Activated gamma-delta T cell treated with anti-CD3 and anti-CD28 coated beads, Interleukin-2, amount 50 U/mL, for 16 hours (primary cell): ENCODE measurements at places on chromosomes 4 and X.

DNA sequence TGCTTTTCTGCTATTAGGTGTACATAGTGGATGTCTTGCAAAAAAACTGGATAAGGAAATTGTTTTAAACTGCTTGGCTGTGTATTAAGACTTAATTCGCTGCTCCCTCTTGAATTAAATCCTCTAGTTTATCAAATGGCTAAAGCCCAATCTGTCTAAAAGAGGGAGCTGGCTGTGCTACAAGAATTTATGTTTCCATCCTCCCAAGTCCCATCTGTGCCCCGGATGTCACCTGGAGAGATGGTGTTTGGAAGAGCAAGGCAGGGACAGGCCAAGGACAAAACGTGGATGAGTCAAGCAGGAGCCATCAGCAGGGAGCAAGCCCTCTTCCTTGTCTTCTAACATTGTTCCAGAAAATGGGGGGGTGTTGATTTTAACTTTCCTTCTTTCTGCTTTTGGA is 171.3 kb upstream of the LCORL start:
- no peak for DNase-seq

DNA sequence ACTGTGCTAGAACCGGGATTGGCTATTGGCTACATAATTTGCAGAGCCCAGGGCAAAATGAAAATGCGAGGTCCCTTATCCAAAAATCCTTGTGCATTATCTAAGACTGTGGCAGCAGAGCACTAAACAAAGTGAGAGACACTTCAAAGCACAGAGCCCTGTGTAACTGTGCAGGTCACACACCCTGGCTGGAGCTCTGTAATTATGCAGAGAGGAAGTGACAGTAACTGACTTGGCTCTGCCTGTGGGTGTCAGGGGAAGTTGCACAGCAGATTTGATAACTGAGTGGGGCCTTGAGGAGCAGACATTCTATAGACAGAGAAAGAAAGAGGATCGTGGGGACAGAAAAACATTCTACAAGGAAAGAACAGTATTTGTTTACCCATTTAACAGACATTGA is 173.5 kb upstream of the FMR1 start:
- DNase-seq: no peak

DNA sequence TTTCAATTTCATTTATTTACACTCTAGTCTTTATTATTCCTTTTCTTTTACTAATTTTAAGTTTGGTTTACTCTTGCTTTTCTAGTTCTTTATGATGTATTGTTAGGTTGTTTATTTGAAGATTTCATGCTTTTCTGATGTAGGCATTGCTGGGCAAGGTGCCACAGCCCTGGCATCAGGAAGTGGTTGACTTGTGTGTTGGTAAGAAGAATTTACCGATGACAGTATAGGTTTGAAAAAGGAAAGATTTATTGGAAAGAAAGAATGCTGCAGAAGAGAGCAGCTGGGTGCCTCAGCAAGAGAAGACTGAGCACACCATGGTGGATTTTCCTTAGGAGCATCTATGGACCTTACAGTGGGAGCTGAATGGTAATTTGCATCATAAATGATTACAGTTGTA is 153.2 kb downstream of the KLF8 start:
- DNase-seq: no peak

DNA sequence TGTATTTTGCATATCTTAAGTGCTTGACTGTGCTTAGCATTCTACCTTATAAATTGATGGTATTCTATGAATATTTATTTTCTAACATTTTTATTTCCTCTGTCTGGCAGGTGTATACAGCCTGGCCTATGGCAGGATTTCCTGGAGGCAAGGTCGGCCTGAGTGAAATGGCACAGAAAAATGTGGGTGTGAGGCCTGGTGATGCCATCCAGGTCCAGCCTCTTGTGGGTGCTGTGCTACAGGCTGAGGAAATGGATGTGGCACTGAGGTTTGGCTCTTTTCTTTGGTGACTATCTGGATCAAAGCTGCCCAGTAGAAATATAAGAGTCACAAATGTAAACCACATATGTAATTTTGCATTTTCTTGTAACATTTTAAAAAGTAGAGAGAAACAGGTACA is 6.5 kb upstream of the NUDT6 start:
- DNase-seq: no peak

DNA sequence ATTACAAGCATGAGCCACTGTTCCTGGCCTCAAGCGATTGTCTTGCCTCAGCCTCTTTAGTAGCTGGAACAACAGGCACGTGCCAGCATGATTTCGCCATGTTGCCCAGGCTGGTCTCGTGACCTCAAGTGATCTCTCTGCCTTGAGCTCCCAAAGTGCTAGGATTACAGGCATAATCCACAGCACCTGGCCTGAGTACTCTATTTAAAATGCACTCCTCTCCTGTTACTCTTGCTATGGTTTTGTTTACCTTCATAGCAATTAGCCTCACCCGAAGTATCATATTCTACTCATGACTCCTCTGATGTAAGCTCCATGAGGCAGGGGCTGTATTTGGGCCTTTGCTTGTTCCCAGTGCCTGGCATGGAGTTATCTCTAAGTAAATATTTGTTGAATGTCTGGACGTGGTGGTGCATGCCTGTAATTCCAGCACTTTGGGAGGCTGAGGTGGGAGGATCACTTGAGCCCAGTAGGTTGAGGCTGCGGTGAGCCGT is 92.5 kb upstream of the SLC34A2 start:
- no peak for DNase-seq

GRCh38 chrX:150199181-150199580 is 163.9 kb upstream of the MAMLD1 start:
- DNase-seq: no peak

GRCh38 chr4:183329954-183330742 is 7.9 kb upstream of the CLDN24 start:
- no peak for DNase-seq

GRCh38 chr4:109691411-109691920 is 11.8 kb downstream of the CASP6 start:
- no peak for DNase-seq

GRCh38 chr4:108700081-108700757 is 49.8 kb downstream of the OSTC start:
- DNase-seq: no peak

DNA sequence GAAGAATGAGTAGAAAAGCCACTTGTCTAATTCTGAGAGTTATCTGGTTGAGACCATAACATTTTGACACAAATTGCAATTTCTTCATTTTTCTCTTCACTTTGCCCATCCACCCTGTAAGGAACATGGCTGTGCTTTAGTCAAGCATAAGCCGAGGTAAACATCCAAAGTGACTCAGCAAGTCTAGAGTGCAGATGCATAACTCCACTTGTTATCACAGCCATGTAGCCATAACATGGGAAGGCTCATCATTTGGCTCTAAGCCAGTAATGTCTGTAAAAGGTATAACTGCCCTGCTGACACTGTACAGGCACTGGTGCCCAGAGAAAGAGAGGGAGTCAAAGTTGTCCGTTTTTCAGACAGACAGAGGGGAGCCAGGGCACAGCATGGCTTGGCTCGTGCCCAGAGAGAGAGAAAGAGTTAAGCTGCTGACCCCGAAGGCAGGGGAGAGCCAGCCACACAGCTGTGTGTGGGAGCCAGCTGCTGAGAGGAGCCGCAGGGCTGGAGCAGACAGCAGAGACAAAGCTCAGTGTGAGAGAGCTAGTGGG is 76.9 kb upstream of the EXOC1L start:
- no peak for DNase-seq

GRCh38 chr4:110510277-110510676 is 34.3 kb downstream of the ENPEP start:
- DNase-seq: no peak

- no peak for DNase-seq
These were observed 41.2 kb downstream of the RELL1 start for GRCh38 chr4:37644962-37645361.

DNA sequence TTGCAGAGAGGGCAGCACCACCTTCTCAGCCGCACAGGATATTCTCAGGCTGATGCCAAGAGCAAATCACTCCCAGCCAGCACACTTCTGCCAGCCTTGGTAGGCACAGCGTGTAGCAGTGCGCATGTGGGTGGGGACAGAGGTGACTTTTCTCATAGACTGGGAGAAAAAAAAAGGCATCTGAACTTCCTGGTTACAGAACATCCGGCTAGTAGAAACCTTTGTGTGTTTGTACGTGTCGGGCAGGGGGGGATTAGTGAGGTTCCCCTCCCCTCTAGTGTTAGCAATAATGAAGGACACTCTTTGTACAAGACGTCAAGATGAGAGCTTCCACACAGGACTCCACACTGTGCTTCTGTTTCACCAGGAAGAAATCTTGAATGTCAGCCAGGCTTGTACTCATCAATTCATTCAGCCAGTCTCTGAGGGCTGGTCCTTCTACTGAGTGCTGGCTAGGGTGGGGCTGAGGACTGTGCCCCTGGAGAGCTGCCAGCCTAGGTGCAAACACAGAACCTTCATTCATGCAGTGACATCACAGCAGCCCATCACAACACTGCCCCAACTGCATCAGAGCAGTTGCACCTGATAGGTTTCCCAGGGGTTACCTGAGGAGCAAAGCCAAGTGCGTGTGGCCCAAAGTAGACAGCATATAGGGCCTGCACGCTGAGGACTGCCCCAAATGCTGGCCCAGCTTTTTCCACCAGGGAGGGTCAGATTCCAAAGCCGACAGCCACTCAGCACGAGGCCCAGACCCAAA is 34.7 kb downstream of the SLC25A5 start:
- no peak for DNase-seq

- DNase-seq: no peak
These were observed 1.1 kb upstream of the SLC10A7 start for GRCh38 chr4:146522869-146523205.

DNA sequence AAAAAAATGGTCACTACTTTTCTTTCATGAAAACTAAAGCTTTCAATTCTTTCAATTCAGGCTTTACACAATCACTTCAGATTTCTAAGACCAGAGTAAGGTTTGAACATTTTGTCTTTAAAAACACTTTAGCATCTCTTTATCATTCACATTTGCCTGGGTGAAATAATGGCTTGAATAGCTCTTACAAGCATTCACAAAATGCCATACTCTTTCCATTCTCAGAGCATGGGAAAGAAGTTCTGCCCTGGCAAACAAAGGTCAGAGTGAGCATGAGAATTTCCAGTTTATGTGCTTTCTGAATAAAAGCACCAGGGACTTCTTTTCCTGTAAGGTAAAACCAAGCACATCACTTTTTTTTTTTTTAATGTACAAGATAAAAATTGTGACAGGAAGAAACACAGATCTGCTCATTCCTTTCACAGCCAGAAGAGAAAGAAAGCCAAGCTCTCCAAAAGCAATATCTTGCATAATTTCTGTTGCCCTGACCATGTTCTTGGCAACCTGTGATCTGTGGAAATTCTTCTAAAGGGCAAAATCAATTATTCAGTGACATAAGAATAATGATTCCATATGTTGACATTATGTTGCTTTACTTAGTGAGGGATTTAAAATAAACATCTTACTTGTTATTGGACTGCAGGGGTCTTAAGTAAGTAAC is 64.8 kb downstream of the CD40LG start:
- no peak for DNase-seq

GRCh38 chr4:141645611-141646340 is 9.4 kb downstream of the IL15 start:
- DNase-seq: no peak

DNA sequence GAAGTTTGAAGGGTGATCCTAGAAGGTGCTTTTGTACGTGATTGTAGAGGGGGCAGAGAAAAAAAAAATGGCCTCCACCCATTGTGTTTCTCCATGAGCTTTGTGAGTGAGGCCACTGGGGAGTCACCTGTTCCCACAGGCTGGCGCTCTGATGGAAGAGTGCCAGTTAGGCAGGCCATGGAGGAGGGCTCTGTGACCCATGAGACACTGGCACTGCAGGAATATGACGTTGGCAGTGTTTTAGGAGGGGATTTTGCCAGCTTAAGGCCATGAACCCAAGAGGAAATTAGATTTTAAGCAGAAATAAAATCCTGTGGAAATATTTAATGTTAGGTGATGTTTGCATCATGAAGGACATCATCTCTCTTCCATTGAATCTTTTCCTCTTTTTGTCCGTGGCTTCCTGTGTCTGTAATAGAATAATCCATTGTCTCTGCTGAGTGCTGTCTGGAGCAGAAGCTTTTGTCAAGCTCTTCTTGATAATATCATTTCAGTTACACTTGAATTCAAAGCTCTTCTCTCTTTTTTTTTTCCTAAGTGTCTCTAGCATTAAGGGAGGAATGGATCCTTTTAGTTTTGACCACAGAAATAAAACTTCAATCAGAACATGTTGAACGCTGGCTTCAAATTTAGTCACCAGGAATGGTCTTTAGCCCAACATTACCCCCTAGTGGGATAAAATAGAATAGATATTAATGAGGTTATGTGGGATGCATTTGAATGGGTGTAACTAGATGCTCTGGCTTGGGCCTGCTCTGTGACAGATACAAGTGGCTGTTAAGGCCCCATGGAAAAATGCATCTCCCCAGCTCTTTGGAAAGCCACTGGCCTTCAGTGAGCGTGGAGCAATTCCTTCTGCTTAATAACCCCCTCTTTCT is 41.0 kb upstream of the UCP1 start:
- DNase-seq: no peak

- no peak for DNase-seq
These were observed 140.2 kb upstream of the TBL1X start for GRCh38 chrX:9324676-9325075.

DNA sequence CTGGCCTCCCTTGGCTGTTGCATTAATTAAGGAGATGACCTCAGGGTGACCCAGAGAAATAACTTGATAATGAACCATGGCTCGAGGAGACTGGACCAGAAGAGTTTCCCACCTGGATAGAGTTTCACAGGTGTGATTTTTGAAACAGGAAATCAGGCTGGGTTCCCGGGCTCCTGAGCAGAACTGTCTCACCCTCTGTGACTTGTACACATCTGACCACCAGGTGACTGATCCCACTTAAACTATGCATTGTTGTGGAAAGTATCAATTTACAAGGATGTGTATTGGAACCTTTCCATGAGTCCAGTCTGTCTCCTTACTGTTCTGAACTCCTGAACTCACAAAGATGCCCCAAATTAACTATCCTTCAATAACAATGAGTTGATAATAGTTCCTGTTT is 220.3 kb downstream of the PTTG2 start:
- DNase-seq: no peak

GRCh38 chr4:180253419-180253818 is 1989.8 kb upstream of the TENM3 start:
- DNase-seq: no peak
